ENCODE measurements at places on chromosomes 3 and 15.

GRCh38 chr3:46812237-46812791, 50.9 kb downstream of the MYL3 start:
- DNase-seq = peak; percentile 69

- DNase-seq = no peak
These were observed 105.7 kb downstream of the LRRK1 start for GRCh38 chr15:101024706-101025500.

DNA sequence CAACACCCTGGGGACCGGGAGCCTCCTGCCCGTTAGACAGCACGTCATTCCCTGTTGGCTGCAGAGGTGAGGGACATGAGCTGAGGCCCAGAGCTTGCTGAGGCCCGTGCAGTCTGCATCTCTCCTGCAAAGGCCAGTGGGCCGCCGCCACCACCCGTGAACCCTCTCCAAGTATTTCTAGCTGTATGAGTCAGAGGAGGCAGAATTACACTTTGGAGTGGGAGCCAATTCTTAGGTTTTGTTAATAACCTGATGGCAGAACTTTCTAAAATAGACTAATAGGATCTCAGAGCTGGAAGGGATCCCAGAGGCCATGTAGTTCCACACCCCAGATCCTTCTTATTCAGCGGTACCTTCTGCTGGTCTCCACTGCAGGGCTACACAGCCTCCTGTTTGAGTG, 335.2 kb upstream of the CTDSPL start:
- no peak for DNase-seq

DNA sequence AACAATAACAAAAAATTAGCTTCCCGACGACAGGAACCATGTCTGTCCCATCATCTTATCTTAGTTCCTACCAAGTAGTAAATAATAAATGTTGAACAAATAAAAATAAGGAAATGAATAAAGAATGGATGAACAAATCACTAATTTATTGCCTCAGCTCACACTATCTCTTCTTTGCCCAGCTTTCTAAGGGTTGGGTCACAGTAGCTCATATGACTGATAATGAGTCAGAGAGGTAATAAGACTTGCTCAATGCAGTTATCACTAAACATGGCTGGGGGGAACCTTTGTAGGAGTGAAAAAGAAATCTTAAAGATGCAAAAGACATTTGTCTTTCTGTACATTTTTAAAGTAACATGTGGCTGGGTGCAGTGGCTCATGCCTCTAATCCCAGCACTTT, 182.2 kb downstream of the WDR76 start:
- DNase-seq = no peak

DNA sequence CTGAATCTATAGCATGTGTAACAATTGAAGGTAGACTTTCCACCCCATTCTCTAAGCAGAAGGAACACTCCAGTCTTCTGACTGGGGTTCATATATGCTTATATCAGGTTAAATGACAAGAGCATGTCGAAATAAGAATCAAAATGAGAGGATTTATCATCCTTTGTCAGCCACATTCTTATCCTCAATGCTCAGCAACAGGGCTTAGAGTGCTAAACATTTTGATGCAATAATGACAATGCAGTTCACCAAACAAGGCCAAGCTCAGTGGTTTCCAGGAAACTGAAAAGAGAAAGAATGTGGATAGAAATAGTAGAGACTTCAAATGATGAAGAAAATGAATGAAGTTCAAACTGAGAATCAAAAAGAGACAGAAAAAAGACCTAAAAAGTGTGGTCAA, 78.0 kb downstream of the FSIP1 start:
- DNase-seq = no peak

GRCh38 chr3:108352176-108352575, 55.8 kb downstream of the HHLA2 start:
- no peak for DNase-seq

GRCh38 chr3:98968824-98969223, 67.3 kb upstream of the DCBLD2 start:
- DNase-seq = no peak

- no peak for DNase-seq
These were observed 317.3 kb upstream of the WNT5A start for GRCh38 chr3:55804170-55805095.

DNA sequence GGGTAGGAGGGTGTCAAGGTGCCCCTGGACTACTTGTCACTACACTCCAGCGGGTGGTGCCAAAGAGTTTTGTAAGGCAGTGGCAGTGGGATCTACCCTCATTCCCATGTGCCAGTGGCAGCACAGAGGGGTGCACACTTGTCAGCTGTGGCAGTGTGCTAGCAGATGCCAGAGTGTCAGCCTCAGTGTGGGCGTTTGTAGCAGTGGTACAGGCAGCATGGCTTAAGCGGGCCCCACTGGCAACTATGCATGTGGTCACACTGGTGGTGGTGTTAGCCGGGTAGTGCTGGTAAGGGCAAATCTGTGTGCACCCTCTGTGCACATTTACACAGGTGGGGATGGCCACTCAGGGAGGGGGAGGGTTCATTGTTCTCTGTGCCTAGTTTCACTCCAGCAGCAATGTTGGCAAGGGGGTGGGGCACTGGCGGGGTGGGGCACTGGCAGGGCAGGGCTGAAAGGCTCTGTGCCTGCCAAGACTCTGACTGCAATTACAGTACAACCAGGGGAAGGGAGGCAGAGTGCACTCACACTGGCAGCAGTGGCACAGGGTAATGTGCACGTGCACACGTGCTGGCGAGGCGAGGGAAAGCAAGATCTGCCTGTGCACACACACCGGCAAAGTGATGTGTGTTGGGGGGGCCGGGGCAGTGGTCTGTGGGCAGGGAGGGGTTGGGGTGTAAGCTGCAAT, 31.8 kb downstream of the MYO9A start:
- DNase-seq = no peak

DNA sequence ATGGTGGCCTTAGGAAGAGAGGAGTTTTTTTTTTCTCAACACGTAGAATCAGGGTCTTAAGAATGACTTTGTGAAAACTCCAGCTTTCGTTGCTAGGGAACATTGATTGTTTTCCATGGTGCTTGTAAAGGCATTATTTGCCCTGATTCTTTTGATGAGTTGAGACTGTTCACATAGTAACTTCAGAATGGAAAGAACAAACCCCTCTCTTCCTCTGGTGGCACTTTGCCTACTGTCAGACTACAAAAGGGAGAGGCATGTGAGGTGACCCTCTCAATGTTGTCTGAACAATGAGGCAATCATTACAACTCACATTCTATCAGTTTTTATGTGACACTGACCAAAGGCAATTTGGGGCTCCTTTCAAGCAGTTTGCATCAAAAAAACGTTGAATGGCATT, 477.8 kb downstream of the FGF12 start:
- DNase-seq = no peak

- DNase-seq = no peak
These were observed 352.1 kb downstream of the SLC9A9 start for GRCh38 chr3:143496191-143496590.

- no peak for DNase-seq
These were observed 116.8 kb downstream of the USP13 start for GRCh38 chr3:179769411-179770247.

GRCh38 chr3:65936908-65937638, 101.6 kb downstream of the MAGI1 start:
- DNase-seq = no peak

- DNase-seq = no peak
These were observed 439 bp downstream of the CTXND1 start for GRCh38 chr15:80251428-80252120.

- no peak for DNase-seq
These were observed 53.5 kb downstream of the RAP2B start for GRCh38 chr3:153215497-153215896.
